ENCODE measurements at places on chromosomes 3 and 15.

- no peak for DNase-seq
These were observed 32.8 kb downstream of the NCEH1 start for GRCh38 chr3:172678068-172678467.

DNA sequence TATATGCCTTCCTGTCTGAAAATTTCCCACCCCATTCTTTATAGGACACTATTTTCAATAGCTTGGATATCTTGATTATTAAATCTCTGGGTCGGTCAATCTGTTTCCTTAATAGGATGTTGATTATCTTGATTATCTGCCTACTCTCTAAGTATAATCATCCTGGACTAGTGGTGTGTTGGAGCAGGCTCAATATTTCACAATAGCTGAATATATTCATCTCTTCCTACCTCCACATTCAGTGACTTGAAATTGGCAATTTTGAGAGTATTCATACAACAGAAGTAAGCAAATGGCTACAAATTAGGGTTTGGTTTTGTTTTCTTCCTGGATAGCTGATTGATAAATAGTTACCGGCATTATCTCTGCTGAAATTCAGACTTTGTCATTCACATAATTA is 1162.6 kb downstream of the ROBO1 start:
- DNase-seq = no peak

DNA sequence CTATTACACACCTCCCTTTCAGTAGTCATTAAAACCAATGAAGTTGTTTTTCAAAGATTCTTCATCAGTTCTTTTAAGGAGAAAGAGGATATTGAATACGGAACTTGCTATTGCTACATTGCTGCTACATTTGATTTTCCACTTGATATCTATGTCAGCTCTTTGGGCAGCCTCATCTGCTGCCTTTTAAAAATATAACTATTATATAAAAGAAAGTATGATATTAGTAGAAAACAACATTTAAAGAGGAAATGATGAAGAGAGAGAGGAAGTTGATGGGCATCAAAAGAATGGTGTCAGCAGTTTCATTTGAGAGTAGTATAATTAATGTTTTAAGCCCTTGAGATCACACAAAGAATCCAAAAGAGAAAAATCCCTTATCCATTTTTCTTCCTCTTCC is 171.4 kb downstream of the NFKBIZ start:
- no peak for DNase-seq

DNA sequence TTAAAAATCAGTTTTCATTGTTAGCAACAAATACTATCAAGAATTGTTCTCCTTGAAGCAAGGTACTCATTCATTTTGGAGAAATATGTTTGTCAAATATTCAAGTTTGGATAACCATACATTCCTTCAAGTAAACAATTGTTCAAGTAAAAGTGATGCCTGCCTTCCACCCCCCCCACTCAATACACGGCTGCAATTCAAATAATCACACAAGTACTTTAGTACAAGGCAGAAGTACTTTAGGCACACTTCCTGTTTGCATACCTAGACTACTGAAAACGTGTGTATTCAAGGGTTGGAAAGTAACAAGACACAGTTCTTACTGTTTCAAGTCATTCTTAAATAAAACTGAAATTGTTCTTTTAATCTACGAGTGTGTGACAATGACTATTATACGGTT is 45.4 kb downstream of the TJP1 start:
- DNase-seq = no peak

GRCh38 chr3:134057654-134058110 is 28.0 kb upstream of the SLCO2A1 start:
- no peak for DNase-seq

- DNase-seq = no peak
These were observed 214.9 kb downstream of the TCF12 start for GRCh38 chr15:57133127-57133968.

DNA sequence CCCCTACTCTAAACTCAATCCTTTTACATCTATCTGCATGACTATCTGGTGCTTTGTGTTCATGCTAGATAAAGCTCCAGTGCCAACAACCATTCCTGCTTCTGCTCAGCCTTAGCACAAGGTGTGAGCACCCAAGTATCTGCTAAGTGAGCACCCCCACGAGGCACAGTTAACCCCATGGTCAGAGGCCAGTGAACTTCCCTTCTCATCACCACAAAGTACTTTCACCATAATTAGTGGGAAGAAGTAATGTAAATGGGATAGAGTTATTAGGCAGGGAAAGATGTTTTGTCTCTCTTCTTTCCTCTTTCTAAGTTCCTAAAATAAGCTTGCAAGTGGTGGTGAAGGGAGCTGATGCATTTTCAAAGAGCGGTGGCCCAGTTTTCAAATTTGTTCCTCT is 96.4 kb downstream of the ANO10 start:
- DNase-seq = no peak

- DNase-seq = no peak
These were observed 282.6 kb upstream of the LRRC3B start for GRCh38 chr3:26340001-26340400.

GRCh38 chr3:84096188-84096587 is 862.6 kb upstream of the CADM2 start:
- DNase-seq = no peak

DNA sequence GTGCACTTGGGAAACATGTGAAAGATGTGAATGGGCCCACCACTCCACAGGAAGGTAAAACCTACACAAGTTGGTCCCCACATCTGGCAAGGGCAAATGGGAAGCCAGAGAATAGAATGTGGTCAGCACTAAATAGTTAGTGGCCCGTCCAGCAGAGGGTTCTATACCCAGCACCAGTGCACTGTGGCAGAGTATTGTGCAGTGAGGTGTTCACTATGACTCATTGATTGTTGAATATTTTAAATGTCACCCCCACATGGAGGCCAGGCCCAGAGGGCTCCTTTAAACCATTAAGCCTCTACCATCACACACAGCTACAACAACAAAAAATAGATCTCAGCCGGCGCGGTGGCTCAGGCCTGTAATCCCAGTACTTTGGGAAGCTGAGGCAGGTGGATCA is 11.7 kb downstream of the FRMD5 start:
- no peak for DNase-seq

DNA sequence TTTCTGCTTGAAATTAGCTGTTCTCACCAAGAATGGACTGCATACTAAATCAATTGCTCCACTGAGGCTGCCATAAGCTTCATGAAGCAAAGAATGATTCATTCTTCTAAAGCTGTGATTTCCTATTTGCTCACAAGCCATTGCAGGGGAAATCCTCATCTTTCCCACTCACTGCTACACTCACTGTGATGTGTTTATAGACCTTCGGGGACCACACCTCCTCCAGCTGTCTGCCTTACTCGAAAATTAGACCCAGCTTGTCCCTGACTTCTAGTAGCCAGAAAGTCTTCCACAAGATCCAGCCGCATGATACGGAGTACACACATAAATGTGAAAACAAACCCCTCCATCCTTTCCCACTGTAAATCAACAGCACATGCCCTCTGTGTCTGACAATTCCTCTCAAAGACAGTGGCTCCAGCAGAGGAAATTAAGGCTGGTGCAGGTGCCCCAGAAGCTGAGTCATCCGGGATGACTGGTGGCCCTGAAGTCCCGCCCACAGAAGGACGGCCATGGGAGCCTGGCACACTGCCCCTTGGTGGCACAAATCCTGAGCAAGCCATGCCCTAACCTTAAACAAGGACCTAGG is 172.0 kb downstream of the STT3B start:
- no peak for DNase-seq

- no peak for DNase-seq
These were observed 105.6 kb upstream of the CBLB start for GRCh38 chr3:105974381-105974780.

DNA sequence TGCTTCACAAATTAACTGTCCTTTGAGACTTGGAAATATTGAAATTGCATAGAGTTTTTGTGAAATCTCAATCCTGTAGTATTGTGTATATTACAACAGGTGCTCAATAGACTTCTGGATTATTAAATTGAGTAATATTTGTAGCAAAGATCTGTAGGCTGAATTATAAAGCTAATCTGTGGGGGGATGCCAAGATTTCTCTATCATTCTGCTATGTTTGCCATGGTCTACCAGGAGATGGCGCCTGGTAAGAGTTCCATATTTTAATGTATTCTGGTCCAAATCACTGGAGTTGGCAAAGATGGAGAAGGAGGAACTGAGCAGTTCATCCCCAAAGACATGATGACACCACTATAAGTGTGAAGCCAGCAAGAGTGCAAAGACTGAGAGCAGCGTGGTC is 340.9 kb upstream of the TPRG1 start:
- DNase-seq = no peak

DNA sequence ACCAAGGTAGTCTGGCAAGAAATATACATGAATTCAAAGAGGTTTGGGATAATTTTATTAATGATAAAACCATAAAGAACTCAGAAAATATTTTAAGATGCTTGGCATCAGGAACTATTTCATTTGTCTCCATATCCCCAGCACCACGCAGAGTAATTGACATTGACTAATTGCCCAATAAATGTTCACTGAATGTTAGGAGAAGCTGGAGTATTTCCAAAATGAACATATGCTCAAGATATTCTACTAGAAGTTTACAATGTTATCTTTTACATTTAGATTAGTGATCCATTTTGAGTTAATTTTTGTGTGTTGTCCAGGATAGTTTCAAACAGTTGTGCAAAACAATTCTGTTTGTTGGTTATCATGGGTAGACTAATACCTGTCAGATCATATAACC is 298.8 kb upstream of the CTDSPL start:
- no peak for DNase-seq

GRCh38 chr3:150096700-150097587 is 126.2 kb upstream of the PFN2 start:
- DNase-seq = no peak

DNA sequence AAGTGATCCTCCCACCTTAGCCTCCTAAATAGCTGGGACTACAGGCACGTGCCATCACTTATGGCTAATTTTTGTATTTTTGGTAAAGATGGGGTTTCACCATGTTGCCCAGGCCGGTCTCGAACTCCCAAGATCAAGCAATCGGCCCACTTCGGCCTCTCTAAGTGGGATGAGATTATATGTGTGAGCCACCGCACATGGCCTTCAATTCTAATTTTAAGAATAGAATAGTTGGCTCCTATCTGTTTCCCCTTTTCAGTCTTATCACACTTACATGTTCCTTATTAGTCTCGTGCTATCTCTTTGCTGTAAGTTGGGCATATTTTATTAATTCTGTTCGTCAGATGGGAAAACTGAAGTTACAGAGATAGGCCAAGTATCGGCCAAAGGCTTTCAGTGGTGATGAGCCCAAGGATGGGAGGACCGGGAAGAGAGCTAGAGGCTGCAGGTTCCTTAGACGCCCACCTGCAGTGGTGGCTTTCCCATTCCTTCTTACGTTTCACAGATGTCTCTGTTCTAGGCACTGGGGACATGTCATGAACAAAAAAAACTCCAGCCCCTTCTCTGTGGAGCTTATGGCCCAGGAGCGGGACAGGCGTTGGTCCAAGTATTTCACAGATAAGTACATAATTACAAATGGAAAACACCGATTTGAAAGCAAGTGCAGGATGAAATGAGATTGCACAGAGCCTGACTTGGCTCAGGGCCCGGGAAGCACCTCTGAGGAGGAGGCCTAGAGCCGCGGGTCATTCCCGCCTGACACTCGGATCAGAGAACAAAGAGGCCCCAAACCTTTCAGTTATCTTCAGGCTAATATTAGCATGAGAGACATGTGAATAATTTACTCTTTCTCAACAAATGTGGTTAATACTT is 91.1 kb upstream of the KLF13 start:
- DNase-seq = peak; percentile 84

DNA sequence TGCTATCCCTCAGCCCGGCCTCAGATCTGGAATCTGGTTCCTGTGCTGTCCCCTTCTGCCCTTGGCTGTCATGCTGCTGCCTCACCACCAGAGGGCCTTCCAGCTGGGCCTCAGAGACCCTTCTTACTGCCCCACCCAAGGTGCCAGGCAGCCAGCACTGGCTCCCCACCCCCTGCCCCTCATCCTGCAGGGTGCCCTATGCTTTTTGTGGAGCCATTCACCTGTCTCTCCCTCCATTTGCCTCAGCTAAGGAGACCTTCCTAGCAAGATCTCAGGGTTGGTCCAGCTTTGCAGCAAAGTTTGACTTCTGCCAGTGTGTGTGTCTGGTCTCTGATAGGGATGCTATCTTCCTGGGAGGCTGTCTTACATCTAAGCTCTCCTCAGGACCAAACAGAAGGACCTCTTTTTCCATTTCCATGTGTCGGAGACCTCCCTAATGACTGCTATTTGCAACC is 1.9 kb upstream of the VWA5B2 start:
- no peak for DNase-seq

DNA sequence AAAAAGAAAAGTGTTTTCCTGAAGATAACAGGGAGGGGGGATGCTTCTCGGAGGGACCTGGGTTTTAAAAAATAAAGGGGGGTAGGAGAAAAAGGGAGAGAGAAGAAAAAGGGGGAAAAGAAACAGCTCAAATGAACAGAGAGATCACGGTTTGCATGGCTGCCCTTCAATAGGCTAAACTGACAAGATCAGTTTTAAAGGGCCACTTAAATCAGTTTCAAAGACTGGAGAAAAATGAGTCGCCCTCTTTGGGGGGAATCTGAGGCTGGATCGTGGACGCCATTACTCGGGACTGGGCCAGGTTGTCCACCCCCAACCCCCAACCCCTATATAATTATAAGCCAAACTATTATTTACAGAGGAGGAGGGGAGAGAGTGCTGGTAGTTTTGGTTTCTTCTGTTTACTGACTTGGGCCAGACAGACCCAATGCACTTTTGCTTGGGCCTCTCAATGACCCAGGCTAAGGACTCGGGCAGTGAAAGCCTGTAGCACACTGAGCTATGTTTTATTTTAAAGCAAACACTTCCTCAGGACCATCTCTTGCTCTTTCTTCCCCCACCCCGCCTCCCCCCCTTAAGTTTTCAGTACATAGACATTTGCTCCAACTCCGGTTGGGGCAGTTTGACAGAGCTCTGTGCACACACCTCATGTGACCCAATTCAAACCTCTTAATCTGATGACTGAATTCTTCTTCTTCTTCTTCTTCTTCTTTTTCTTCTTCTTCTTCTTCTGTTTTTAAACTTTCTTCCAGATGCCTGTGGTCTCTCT is 6.3 kb downstream of the NR2F2 start:
- DNase-seq = no peak

DNA sequence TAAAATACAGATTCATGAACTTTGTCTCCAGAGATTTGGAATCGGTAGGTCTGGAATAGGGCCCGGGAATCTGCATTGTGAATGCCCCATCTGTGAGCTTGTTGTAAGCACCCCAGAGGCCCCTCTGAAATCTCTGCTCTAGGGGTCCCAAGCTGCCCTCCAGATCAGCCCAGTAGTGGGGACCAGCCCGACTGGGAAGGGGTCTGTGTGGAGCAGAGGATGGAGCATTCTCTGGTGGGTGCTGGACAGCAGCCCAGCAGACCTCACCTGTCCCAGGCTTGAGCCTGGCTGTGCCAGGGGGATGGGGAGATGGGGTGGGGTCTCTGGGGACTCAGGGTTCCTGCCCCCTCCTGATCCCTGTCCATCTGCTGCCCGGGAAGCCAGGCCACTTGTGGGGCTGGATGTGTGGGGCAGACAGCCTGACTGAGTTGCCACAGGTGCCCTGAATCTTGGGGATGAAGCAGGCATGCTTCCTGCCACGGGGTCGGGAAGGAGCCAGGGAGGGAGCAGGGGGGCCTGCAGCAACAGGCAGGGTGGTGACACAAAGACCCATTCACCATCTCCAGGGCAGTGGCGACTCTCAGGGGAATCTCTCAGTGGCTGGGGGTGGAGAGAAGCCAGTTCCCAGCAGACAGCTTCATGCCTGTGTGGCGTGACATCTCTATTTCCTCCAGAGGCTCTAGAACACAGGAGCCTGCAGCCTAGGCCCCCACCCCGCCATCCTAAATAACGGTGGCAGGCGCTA is 99.3 kb downstream of the WNT7A start:
- DNase-seq = no peak

Data from Right ventricle myocardium superior (tissue), 1 donor.